Renal cortical epithelial cell (primary cell): ENCODE measurements at places on chromosomes 3 and 15. TPM values are rescaled to one million over a fixed set of nuclear protein-coding genes. Genes with fewer than 3 reads are reported as not detected.
A peak's percentile ranks its signal among the peaks of the same experiment; 100 is the strongest.

GRCh38 chr15:52491472-52491871 lies 37.2 kb downstream of the MYO5A start:
- DNase-seq = peak; percentile 54

GRCh38 chr3:133663569-133664313 lies 2.0 kb upstream of the TOPBP1 start:
- DNase-seq = peak; percentile 60

- peak; percentile 30 for DNase-seq
Observed at GRCh38 chr3:44439499-44440295, 37.8 kb downstream of the ZNF445 start.

- DNase-seq = peak; percentile 6
Observed at GRCh38 chr15:37819191-37819590, 115.2 kb upstream of the TMCO5A start.

- no peak for DNase-seq
Observed at GRCh38 chr3:184690192-184690883, 21.5 kb downstream of the MAGEF1 start.

DNA sequence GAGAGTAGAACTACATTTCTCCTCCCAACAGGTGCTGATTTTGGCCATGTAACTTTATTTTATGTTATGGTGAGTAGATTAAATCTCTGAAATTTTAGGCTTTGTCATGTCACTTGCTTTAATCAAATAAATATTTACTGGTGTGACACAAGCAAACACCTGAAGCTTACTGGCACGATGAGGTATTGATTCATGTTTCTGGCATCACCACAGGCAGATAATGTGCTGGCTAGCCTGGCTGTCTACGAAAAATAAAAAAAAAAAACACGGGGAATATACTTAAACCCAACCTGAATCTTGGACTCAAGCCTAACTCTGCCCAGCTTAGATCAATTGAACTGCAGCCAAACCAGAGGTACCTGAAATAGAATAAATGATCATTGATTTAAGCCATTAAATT lies 65.6 kb upstream of the CADM2 start:
- no peak for DNase-seq

DNA sequence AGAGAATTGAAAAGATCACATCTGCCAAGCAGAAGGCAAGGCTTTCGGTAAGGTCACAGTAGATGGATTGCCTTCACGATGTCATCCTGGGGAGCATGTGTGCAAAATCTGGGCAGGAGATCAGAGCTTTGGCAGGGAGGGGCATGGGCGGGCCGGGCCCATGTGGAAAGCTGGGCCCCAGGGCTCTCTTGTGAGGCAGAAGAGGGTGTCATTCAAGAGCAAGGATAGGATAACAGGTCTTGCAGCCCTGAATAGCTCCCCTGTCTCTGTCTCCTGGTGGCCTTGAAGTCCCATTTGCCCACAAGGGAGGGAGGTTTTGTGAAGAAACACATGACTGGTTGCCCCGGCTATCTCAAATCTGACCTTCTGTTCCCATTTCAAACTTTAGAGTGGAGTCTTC lies 172.0 kb downstream of the OPA1 start:
- DNase-seq = no peak

GRCh38 chr15:63292771-63293170 lies 15.4 kb downstream of the APH1B start:
- peak; percentile 77 for DNase-seq

DNA sequence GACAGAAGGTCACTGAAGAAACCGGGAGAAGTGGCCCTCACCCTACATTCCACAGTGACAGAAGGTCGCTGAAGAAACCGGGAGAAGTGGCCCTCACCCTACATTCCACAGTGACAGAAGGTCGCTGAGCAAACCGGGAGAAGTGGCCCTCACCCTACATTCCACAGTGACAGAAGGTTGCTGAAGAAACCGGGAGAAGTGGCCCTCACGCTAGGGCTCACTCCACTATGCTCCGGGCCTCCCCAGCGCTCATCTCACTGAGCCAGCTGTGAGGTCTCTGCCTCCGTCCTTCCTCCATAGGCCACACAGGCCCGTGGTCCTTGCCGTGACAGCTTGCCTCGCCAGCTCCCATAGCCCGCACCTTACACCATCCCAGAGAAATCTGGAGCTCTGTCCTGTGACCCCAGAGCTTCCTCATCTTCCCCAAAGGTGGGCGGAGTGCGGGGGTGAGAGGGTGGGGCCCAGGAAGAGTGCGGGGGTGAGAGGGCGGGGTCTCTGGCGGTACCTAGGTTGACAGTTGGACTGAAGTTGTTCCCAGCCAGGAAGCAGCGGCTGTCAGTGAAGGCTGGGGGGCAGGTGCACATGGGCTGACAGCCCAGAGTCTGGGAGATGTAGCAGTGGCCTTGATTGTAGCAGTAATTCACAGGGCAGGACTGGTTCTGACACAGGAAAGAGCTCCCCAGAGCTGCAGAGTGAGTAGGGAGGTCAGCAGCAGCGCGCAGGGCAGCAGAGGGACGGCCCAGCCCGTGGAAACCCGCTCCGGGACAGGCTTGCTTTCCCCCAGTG lies 32.0 kb downstream of the MUC20 start:
- DNase-seq = no peak

DNA sequence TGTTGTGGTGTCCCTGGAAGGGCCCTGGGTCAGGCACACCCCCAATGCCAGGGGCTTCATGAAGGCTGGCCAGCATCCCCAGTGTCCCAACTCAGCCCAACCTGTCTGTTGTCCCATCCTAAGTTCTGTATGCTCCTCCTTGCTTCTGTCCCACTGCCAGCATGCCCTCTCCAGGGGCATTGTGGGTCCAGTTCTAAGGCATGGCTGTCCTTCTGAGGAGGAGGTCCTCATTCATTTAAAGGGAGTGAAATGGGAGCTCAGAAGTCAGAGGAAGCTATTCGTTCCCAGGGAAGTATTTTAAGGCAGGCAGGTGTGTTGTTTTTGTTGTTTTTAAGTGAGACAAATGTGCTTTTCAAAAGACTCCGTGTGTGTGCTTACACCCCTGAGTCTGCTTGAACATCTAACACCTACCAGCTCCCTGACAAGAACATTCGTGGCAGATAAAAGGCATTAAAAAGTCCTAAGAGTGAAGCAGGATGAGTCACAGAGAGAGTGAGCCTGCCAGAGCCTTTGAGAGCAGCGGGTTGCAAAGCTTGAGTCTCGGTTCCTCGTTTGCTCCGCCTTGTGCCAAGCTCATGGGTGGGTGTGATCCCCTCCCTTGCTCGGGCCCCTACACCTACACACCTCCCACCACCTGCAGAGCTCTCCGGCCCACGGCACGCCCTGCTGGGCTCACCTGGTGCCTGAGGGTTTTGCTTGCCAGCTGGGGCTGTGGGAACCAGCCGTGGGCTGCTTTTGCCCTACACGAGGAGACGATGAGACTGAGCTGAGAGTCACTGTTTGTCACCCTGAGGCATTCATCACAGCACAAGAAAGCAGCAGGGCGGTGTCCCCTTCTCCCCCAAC lies 183.4 kb upstream of the TOPAZ1 start:
- DNase-seq = peak; percentile 64

- DNase-seq = no peak
Observed at GRCh38 chr15:47507221-47507985, 209.9 kb upstream of the SEMA6D start.

- no peak for DNase-seq
Observed at GRCh38 chr15:81807186-81807585, 238.6 kb downstream of the MEX3B start.

DNA sequence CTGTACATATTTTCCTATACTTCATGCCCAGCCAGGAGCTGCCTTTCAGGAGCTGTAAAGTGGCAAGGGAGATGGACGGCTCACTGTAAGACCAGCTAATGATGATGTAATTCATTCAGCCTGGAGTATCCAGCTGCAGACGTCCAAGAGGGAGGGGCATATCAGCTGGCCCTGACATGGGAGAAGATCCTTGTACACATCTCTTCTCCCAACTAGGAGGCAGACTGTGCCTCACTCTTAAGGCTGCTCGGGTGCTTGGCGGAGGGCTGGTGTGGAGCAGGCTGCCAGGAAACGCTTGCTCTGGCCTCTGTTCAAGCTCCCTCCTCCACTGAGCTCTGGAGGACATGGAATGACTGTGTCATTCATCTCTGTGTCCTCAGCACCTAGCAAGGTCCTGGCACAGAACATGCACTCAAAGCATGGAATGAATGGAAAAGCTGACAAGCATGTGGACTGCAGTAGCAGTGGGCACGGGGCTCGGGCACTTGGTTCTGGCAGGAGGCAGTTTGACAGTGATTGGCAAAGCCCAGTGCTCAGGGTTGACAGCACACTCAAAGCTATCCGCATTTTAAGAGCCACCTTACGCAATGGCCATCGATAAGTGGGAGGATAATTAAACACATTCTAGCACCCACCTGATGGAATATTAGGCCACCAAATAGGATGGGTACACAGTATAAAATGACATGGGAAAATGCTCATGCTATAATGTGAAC lies 72.4 kb downstream of the TBC1D2B start:
- peak; percentile 25 for DNase-seq

The GRK7 gene
- 0.05 TPM in 1 of 2 replicates, not detected in the other for total RNA-seq

The IL17RE gene
- total RNA-seq = 0.69 and 1.3 TPM in 2 replicates

The STRIT1 gene
- total RNA-seq = not detected in 2 replicates

The SLC22A14 gene
- total RNA-seq = 0.45 TPM in 1 of 2 replicates, not detected in the other

The ZMYND10 gene
- total RNA-seq = 0.35 and 4.7 TPM in 2 replicates

The HCLS1 gene
- 0.17 and 0.20 TPM in 2 replicates for total RNA-seq
